Activated CD8-positive, alpha-beta memory T cell treated with anti-CD3 and anti-CD28 coated beads for 24 hours (primary cell): ENCODE measurements at places on chromosomes 6 and 20.

- DNase-seq = no peak
These were observed 2.3 kb downstream of the ZBTB2 start for GRCh38 chr6:151388997-151389617.

GRCh38 chr20:35461620-35462019 is 6.2 kb downstream of the CEP250 start:
- no peak for DNase-seq

GRCh38 chr6:1153696-1154245 is 158.1 kb upstream of the FOXQ1 start:
- no peak for DNase-seq

DNA sequence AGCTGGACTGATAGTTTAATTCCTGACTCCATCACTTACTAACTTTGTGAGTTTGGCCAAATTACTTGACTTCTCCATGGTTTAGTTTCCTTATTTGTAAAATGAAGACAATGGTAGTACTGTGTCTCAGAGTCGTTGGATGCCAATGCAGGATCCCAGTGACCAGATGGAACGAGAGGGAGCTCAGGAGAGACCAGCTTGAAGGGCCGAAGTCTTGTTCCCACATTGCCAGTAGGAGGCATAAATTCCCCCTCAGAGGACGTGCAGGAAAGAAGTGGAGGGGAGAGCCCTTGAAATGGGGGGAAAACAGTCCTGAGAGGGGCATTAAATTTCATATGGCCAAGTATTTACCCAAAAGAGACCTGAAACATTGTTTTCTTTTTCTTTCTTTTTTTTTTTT is 2.1 kb upstream of the MUC22 start:
- DNase-seq = no peak

DNA sequence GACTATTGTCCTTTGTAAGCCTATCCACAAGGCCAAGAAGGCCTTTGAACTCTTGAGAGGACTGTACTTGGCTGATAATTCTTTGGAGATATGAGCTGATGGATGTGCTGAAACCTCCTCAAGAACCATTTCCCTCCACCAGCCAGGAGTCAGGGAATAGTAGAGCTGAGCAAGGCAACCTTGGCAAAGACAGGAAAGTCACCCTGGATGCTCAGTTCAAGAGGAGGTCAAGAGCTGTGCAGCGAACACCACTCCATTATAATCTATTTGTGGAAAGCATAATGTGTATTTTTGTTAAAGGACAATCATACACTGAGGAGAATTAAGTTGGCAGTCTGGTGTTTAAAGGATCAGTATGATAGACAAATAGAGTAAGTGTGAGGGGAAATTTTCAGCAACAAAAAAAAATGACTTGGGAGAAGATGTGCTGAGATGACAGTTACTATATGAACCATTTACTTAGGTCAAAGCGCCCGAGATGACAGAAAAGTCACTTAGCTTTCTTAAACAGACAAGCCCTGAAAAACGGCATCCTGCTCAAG is 177.2 kb upstream of the COL21A1 start:
- DNase-seq = no peak

DNA sequence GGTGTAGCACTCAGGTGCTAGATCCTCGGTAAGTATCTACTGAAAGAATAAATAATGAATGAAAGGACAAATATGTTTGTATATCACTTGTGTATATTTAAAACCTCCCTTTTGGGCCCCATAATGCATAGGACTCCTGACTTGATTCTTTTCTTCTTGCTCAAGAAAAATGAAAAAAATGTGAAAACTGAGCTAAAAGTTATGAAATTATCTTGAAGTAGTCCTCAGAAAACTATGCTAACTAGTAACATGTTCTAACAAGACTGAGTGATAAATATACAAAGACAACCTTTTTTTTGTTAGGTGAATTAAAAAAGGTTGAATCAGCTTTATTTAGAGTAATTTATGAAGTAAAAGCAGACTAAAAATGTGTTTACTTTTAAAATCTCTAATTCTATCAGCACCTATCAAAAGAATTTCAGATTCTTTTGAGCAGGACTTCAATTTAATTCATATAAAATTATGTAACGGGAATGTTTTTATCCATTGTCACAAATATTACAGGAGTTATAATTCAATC is 247.8 kb upstream of the JAG1 start:
- DNase-seq = no peak

GRCh38 chr6:80457439-80457933 is 351.0 kb downstream of the BCKDHB start:
- no peak for DNase-seq

GRCh38 chr6:50608421-50608820 is 104.9 kb upstream of the TFAP2D start:
- no peak for DNase-seq

- no peak for DNase-seq
These were observed 197.7 kb downstream of the ARID1B start for GRCh38 chr6:156974830-156975261.

GRCh38 chr6:108767418-108768165 is 80.6 kb upstream of the ARMC2 start:
- DNase-seq = no peak

DNA sequence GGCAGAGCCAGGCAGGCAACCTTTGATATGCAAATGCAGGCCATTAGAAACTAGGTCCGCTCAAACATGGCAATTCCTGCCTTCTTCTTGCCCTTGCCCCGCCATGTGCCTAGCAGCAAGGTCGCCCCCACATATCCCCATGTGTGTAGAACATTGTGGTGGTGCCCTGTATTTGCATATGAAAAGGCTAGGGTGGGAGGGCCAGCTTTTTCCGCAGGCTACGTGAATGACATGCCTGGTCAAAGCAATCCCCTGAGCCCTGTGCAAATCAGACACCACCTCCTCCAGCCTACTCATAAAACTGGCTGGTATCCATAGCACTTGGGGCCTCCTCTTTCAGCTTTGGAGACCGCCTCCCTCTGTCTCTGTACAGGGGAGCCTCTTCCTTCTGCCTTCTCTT is 31.6 kb downstream of the GSTA2 start:
- no peak for DNase-seq

DNA sequence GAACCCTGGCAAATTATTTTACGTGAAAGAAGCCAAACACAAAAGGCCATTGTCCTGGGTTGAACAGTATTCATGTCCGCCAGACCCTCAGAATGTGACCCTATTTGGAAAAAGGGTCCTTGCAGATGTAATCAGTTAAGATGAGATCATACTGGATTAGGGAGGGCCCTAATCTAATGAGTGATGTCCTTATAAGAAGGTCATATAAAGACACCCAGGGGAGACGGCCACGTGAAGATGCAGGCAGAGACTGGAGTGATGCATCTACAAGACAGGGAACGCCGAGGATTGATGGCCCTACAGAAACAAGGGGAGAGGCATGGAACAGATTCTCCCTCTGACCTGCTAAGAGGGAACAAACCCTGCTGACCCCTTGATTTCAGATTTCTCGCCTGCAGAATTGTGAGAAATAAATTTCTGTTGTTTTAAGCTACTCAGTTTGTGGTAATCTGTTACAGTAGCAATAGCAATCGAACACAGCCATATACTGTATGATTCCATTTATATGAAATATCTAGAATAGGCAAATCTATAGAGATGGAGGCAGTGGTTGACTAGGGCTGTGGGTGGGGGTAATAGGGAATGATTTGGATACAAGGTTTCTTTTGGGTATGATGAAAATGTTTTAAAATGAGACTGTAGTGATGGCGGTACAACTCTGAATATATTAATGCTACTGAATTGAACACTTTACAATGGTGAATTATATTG is 132.9 kb upstream of the NUP153 start:
- DNase-seq = no peak

DNA sequence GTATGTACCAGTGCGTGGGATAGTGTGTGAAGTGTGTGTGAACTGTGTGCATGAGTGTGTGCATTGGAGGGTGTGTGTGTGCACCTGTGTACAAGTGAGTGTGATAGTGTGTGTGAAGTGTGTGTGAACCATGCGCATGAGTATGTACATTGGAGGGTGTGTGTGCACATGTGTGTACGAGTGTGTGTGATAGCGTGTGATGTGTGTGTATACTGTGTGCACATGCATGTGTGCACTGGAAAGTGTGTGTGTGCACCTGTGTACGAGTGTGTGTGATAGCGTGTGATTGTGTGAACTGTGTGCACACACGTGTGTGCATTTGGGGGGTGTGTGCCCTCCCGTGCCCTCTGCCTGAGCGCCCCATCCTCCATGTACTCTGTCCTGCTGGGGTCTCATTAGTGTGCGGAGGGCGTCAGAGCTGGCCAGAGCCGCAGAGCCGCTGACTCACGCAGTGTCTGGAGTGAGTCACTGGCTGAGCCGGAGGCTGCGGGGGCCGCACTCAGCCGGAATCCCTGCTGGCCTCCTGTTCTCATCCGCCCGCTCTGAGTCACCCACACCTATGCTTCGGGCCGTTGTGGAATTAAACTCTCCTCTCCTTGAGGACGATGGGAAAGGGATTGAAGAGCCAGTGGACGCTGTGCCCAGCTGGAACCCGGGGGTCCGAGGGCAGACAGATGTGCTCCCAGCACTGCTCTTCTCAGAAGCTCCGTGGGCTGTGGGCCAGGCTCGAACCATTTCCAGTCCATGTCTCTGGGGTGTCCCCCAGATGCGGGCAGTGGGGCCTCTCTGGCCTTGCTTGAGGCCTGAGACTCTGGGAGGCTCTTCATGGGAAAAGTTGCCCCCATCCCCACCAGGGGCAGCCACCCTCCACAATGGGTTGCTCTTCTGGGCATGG is 27.3 kb upstream of the STX16 start:
- DNase-seq = no peak

DNA sequence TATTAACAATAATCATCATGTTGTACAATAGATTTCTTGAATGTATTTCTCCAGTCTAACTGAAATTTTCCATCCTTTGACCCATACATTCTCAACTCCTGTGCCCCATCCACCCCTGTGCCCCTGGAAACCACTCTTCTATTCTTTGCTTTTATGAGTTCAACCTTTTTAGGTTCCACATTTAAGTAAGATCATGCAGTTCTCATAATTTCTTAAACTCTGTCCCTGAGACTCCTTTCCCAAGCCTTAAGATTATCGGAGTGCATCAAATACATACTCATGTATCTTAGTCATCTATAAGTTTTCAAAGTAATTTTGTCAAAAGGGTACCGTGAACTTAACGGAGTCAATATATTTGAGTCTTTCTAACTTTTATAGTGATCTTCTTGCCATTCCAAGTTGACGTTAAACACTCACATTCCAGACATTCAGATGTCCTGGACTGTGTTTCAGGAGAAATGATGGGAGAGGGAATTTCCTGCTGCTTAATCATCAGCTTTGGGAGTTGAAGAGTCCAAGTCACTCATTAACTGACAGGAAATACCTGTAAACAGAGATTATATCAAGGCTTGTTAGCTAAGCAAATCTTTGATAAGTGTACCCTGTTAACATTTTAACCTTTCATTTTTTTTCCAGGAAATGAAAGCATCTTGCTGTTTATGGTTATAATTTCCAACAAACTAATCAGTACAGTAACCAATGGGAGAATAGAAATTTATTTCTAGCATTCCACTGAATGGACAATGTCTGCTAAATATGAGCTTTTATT is 73.3 kb downstream of the ADGRG6 start:
- no peak for DNase-seq

GRCh38 chr6:7124114-7124513 is 16.4 kb downstream of the RREB1 start:
- DNase-seq = no peak

GRCh38 chr20:47206962-47207641 is 149.4 kb downstream of the ZMYND8 start:
- no peak for DNase-seq

- no peak for DNase-seq
These were observed 39.5 kb upstream of the CHD6 start for GRCh38 chr20:41657655-41658054.

- no peak for DNase-seq
These were observed 678.1 kb upstream of the ID4 start for GRCh38 chr6:19159089-19159488.

- DNase-seq = no peak
These were observed 14.7 kb downstream of the CYP39A1 start for GRCh38 chr6:46637933-46638332.

DNA sequence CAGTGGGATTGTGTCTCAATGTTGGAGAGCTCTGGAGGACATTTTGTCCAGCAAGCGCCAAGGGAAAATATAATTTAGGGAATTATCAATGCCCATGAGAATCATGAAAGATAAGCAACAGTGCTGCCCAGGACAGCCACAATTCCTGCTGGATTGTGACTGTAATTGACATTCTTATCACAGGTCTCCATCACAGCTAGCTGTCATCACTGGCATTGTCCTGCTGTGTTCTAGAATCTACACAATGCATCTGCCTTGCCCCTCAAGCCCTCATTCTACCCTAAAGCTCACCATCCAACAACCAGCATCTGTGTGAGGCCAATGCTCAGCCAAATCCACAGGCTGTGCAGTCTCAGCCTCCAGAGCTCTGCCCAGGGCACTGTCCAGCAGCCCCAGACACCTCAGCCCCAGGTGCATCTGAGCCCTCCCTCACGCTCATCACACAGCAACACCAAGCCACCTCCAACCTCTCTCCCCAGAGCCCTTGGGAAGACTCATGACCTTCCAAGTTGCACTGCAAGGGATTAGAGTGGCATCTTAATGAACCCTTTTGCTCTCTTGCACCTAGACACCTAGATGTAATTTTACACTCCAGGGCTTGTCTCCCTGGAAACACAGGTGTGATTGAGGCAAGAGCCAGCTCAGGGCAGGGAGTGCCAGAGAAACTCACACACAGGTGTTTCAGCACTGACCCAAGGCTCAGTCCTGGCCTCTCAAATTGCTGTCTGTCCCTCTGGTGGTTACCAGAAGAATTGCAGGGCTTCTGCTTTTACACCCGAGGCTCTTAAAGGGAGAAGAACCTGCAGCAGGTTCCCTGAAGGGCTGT is 85.2 kb upstream of the PHACTR3 start:
- DNase-seq = no peak

GRCh38 chr6:14966096-14966905 is 279.6 kb upstream of the JARID2 start:
- no peak for DNase-seq
